ENCODE measurements at places on chromosomes 7 and 10. TPM values are rescaled to one million over a fixed set of nuclear protein-coding genes. Genes with fewer than 3 reads are reported as not detected.

Gene GPR26
- not detected for total RNA-seq

Gene GIMAP7
- 16.7 TPM for total RNA-seq

DNA sequence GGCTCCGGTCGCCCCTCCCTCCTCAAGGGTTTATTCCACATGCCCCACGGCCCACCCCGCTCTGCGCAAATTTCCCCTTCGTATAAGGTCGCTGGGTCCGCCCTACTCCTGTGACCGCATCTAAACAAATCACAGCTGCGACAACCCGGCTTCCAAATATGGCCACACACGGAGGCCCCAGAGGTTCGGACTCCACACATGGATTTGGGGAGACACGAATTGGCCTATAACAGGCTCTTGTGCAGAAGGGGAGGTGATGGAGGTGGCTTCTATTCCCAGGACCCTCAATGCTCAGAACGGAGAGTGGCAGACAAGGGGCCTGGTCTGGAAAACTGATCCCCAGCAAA is 90.1 kb downstream of the FOXL3 start:
- no peak overlapping the region for H3K27ac ChIP-seq
- peak overlapping the region; percentile 22 for H3K4me3 ChIP-seq
- no peak for DNase-seq
- H3K4me1 ChIP-seq = peaks cover 19% of the 10 kb centered on the region

Gene GIMAP2
- 30.6 TPM for total RNA-seq

- H3K36me3 ChIP-seq = no peaks in the 10 kb centered on the region
- H3K4me1 ChIP-seq = no peaks in the 10 kb centered on the region
- DNase-seq = no peak
- H3K27me3 ChIP-seq = no peaks in the 10 kb centered on the region
- no peak overlapping the region for H3K27ac ChIP-seq
Measured at GRCh38 chr10:107028236-107028635, 136.3 kb downstream of the SORCS1 start.

- no peak overlapping the region for H3K4me3 ChIP-seq
- no peak for DNase-seq
- H3K27me3 ChIP-seq = no peaks in the 10 kb centered on the region
- no peak overlapping the region for H3K27ac ChIP-seq
- no peaks in the 10 kb centered on the region for H3K36me3 ChIP-seq
- no peaks in the 10 kb centered on the region for H3K4me1 ChIP-seq
Measured at GRCh38 chr7:132117181-132117580, 459.1 kb downstream of the PLXNA4 start.

GRCh38 chr7:97024209-97025129 is at the start of gene DLX5:
Gene DLX5, minus strand, starts transcription at chr7:97024831. Its CDS starts 208 bp downstream, at chr7:97024623.
- peaks cover 11% of the 10 kb centered on the region for H3K4me1 ChIP-seq
- H3K4me3 ChIP-seq = peak within 1 kb of the TSS; percentile 23
- H3K27me3 ChIP-seq = peaks cover 99% of the 10 kb centered on the region
- peak; percentile 66 for DNase-seq

- no peak for DNase-seq
- H3K36me3 ChIP-seq = no peaks in the 10 kb centered on the region
- H3K4me3 ChIP-seq = no peak overlapping the region
- H3K27ac ChIP-seq = no peak overlapping the region
- H3K4me1 ChIP-seq = no peaks in the 10 kb centered on the region
Measured at GRCh38 chr7:158117341-158118222, 470.0 kb downstream of the PTPRN2 start.

GRCh38 chr7:41206267-41206666 is 496.6 kb downstream of the INHBA start:
- no peak for DNase-seq
- no peaks in the 10 kb centered on the region for H3K27me3 ChIP-seq
- no peaks in the 10 kb centered on the region for H3K4me1 ChIP-seq
- H3K4me3 ChIP-seq = no peak overlapping the region
- no peak overlapping the region for H3K27ac ChIP-seq

Gene TSPAN12
- 25.7 TPM for total RNA-seq

DNA sequence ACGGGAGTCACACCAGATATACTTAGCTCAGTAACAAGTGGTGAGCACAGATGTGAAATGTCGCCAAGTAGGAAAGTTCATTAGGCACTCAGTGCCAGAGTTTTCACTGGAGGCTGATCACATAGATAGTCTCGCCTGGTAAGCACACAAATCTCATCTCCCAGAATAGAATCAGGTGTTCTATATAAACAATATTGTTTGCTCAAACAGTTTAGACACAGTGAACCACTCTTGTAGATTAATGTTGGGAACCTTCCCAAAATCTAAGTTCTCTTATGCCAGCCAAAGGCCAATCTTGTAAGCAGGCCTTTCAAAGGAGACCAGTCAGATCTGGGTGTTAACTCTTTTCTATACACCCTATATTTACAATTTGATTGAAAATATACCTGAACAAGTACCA is 716.5 kb upstream of the GRM3 start:
- DNase-seq = no peak
- no peak overlapping the region for H3K27ac ChIP-seq
- no peaks in the 10 kb centered on the region for H3K27me3 ChIP-seq
- no peaks in the 10 kb centered on the region for H3K4me1 ChIP-seq

- H3K36me3 ChIP-seq = no peaks in the 10 kb centered on the region
- H3K27ac ChIP-seq = no peak overlapping the region
- peaks cover 29% of the 10 kb centered on the region for H3K27me3 ChIP-seq
- peaks cover 9% of the 10 kb centered on the region for H3K4me1 ChIP-seq
Measured at GRCh38 chr10:80139265-80139664, 6.7 kb downstream of the PLAC9 start.

GRCh38 chr10:128713874-128714570 is 587.8 kb upstream of the MKI67 start:
- no peak for DNase-seq
- H3K36me3 ChIP-seq = no peaks in the 10 kb centered on the region
- H3K27me3 ChIP-seq = peaks cover 34% of the 10 kb centered on the region
- no peaks in the 10 kb centered on the region for H3K4me1 ChIP-seq

DNA sequence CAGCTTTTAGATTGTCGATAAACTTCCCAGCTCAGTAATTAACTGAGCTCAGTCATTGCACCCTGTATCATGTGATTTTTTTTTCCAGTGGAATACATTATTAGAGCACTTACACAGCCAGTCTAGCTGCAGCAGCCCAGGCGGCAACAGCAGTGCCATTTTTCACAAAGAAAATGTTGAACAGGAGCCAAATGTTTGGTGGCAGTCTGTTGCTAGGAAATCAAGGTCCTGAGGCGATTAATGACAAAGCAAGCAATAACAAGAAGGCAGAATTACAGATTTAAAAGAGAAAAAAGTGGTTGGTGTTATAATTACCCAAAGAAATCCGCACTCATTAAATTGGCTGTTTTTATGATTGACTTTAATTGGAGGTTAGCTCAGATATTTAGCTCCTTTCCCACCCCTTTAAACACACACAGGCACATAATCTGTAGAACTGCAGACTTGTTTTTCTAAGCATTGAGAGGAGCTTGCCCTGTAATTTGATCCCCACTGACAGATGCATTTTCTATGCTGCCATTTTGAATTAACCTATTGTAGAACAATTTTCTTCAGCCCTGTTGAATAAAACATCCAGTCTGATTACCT is 267.4 kb downstream of the ADK start:
- DNase-seq = no peak
- no peaks in the 10 kb centered on the region for H3K4me1 ChIP-seq
- H3K4me3 ChIP-seq = no peak overlapping the region
- no peaks in the 10 kb centered on the region for H3K27me3 ChIP-seq
- no peak overlapping the region for H3K27ac ChIP-seq

- H3K36me3 ChIP-seq = no peaks in the 10 kb centered on the region
- H3K4me1 ChIP-seq = peaks cover 46% of the 10 kb centered on the region
- no peaks in the 10 kb centered on the region for H3K27me3 ChIP-seq
- peak overlapping the region; percentile 77 for H3K27ac ChIP-seq
Measured at GRCh38 chr10:92849234-92849525, 860 bp downstream of the EXOC6 start.

Gene OPN1SW
- not detected for total RNA-seq

Gene DNAJC1
- total RNA-seq = 40.9 TPM

DNA sequence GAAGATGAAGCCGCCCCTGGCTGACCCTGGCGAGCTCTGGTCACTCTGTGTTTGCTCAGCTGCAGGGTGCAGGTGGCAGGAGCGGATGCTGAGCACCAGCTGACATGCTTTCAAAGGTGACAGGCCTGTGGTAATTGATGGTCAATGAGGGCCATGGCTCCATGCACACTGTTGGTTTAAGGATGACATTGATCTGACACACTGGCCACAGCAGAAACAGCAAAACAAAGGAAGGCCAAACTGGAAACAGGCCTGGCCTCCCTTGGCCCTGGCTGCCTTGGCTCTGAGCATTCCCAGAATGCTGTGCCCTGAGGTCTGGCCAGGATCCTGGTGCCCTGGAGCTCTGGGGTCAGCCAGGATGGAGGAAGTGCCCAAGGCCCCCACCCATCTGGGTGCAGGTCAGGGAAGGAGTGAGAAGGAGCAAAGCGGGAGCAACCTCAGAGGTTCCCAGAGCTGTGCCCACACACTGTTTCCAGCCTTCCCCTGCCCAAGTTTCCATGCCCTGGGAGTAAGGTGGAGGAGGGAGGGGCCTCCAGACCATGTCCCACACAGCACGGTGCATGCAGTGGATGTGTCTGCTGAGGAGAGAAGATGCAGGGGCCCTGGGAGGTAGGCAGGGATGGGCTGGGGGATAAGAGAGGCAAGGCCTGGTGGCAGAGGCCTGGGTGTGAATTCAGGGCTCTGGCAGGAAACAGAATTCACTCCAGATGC is 302.2 kb downstream of the RPS24 start:
- no peak for DNase-seq
- H3K36me3 ChIP-seq = no peaks in the 10 kb centered on the region
- no peaks in the 10 kb centered on the region for H3K4me1 ChIP-seq
- H3K4me3 ChIP-seq = no peak overlapping the region
- H3K27ac ChIP-seq = no peak overlapping the region

Gene DENND2A
- total RNA-seq = 9.3 TPM

DNA sequence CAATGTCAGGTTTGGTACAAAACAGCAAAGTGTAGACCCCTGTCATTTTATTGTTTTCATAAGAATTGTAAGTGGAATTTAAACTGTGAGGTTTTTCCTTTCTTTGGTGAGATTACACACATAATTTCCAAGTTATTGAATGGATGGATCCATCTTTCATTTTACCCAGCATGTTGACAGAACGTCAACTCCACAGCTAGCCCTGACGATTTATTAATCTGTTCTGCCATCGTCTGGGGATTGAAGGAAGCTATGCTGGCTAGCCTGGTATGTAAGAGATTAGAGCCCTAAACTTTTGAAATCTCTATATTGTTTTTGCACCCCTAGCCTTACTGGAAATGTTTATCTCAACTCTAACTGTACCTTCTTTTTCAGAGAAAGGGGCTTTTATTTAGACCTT is 8.6 kb downstream of the WNT16 start:
- no peak overlapping the region for H3K4me3 ChIP-seq
- H3K27ac ChIP-seq = no peak overlapping the region
- DNase-seq = no peak
- H3K27me3 ChIP-seq = peaks cover 32% of the 10 kb centered on the region

Gene CFAP46
- 1.2 TPM for total RNA-seq

DNA sequence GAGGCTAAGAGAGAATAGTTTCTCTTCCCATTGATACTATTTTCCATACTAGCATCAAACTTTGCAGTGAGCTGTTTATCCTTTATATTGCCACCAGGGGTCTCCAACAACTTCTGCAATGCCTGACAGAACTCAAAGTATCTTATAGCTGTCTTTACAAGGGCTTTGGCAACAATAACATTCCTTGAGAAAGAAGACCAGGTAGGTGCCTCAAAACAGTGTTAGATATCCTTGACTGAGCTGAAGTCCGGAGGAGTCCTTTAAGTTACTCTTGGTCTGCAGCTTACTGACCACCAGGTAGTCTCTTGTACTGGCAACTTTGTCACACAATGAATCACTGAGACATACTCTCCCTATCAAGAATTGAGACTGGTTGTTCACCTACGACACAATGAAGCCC is 30.0 kb upstream of the TES start:
- H3K4me1 ChIP-seq = no peaks in the 10 kb centered on the region
- H3K27ac ChIP-seq = no peak overlapping the region
- H3K36me3 ChIP-seq = no peaks in the 10 kb centered on the region

DNA sequence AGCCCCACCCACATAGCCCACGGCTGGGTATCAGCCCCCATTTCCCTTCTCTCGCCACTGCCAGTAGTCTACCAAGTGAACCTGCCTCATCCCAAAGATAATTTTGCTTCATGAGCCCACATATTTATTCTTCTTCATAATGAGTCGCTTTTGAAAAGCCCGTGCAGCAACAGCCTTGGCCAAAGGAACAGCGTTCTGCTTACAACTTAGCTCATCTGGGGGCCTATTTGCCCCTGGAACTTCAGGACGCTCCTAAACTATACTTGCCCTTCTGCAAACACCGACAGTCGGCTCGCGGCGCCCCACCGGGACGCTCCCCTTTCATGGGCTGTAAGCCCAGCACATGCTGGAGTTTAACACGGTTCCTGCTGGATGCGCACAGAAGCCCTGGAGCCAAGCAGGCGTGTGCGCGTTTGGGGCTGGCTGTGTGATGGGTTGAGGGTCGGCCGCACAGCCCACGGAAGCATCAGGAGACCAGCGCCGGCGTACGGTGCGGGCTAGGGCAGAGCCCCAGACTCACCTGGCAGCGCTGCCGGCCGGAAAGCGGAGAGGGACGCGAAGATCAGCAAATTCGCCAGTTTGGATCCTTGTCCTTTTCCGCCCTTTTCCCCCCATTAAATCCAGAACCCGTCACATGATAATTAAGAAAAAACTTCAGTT is 370 bp downstream of the TMEM60 start:
- peaks cover 54% of the 10 kb centered on the region for H3K4me1 ChIP-seq
- H3K27me3 ChIP-seq = no peaks in the 10 kb centered on the region
- DNase-seq = no peak
- H3K4me3 ChIP-seq = peak overlapping the region; percentile 84
- no peaks in the 10 kb centered on the region for H3K36me3 ChIP-seq

DNA sequence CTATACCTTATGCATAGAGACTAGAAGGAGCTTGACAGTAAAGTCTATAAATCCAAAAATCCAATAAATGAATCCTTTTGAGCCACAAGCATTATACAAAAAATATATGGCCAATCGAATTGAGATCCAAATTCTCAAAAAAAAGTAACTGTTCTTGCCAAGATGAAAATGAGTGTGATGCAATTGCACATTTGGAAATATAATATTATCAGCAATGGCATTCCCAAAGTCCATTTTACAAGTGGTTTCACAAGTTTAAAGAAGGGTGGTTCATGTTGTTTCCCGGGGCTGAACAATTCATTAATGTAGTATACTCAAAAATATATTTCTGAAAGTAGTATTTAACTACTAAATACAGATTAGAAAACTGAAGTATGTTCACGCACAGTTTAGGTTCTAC is 7.3 kb downstream of the RP9 start:
- H3K4me1 ChIP-seq = peaks cover 9% of the 10 kb centered on the region
- no peaks in the 10 kb centered on the region for H3K36me3 ChIP-seq
- H3K27me3 ChIP-seq = no peaks in the 10 kb centered on the region
- no peak overlapping the region for H3K27ac ChIP-seq
- no peak for DNase-seq
